Activated CD4-positive, alpha-beta T cell treated with anti-CD3 and anti-CD28 coated beads, Interleukin-2, amount 50 U/mL, for 4 hours (primary cell): ENCODE measurements at places on chromosomes 11 and 22.

DNA sequence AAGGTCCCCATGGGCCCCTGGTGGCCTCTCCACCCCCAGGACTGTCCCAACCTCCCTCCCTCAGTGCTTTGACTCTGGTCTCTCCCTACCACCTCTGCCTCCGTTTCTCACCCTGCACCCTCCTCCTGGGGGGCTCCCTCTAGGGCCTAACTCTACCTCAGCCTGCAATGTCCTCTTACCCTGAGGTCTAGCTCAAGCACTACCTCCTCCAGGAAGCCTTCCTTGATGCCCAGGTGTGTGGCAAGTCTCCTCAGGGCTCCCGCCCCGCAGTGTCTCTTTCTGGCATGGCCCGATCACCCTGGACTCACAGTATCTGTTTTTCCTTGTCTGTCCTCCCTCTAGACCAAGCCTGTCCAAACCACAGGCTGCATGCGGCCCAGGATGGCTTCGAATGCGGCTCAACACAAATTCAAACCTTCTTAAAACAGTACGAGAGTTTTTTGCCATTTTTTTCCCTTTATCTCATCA lies 90.8 kb downstream of the PHF21B start:
- no peak for DNase-seq

DNA sequence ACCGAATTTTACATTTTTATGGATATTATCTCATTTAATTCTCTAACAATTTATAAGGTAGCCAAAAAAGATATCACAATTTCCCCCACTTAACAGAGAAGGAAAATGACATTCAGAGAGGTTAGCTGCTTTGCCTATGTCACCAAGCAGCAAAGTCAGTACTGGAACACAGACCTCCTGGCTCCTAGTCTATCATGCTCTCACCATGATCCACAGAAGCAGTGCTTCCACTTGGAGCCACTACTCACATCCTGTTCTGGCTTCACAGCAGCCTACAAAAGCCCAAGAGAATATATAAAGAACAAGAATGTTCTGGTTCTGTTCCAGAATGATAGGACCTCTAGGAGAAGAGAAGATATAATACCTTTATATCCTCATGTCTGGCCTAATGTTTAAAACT lies 59.5 kb upstream of the SCUBE2 start:
- DNase-seq, result no peak

GRCh38 chr11:78698612-78699011 lies 123.9 kb upstream of the NARS2 start:
- DNase-seq, result no peak

- no peak for DNase-seq
Observed at GRCh38 chr22:17106785-17107546, 14.2 kb downstream of the TMEM121B start.

- no peak for DNase-seq
Observed at GRCh38 chr11:128854841-128855240, 12.3 kb downstream of the KCNJ1 start.

DNA sequence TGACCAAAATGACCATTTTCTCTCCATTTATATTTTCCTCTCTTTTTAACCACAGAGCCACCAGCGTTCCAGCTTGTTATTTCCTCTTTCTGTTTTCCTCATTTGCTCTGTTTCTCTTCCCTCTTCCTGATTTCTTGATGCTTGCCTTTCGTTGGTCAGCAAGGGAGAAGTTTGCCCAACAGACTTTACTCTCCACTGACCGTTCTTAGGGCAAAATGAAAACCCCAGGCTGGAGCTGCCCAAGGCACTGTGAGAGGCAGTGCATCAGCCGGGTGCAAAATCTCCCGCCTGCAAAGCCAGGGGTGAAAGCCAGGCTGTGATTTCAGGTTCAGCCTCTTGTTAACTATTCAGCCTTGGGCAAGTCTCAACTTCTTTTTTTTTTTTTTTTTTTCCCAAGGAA lies 26.1 kb upstream of the APLP2 start:
- no peak for DNase-seq

DNA sequence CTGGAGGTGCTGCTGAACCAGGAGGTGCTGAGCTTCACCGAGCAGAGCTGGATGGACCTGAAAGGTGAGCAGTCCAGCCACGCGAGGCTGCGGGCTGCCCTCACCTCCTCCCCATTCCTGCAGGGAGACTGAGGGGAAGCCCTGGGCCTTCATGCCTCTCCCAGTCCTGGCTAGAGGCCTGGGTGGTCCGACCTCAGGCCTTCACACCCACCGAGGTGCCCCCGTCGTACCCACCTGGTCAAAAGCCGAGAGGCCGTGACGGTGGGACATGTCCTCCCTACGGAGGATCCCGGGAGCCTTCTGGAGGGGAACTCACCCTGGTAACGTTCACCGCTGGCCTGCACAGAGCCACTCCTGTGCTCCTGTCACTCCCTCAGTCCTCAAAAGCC lies 5.1 kb downstream of the SUSD2 start:
- no peak for DNase-seq

- DNase-seq, result no peak
Observed at GRCh38 chr11:47378010-47378835, at the start of gene SPI1. SPI1 (minus strand) TSS chr11:47378547; CDS start chr11:47378353, 194 bp downstream.

GRCh38 chr11:62544581-62545436 lies 1.8 kb downstream of the AHNAK start:
- no peak for DNase-seq
